ENCODE measurements at places on chromosomes 3 and 15. TPM values are rescaled to one million over a fixed set of nuclear protein-coding genes. Genes with fewer than 3 reads are reported as not detected.
A peak's percentile ranks its signal among the peaks of the same experiment; 100 is the strongest.

DNA sequence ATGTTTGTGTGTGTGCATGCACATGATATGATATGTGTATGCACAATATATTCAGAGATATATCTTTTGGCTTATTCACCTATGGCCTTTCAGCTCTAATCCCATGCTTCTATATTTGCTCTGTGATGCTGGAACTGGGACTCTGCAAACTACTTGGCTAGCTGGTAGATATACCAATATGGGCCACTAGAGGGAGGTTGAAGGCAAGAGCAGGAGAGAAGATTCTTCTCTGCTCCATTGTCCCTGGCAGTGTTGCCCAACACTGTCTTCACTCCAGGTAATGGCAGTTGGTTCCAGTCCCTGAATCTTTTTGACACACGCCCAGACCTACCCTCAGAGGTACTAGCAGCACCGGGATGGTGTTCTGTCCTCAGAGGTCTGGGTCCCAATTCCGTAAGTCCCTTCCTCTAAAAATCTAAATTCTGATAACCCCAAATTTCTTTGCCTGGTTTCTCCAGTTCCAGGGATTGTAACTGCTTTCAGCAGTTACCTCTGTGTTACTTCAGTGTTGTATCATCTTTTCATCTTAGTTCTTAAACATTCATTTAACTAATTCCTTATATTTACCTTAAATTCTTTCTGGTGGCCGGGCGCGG, 44.7 kb downstream of the GTPBP8 start:
- DNase-seq = no peak

DNA sequence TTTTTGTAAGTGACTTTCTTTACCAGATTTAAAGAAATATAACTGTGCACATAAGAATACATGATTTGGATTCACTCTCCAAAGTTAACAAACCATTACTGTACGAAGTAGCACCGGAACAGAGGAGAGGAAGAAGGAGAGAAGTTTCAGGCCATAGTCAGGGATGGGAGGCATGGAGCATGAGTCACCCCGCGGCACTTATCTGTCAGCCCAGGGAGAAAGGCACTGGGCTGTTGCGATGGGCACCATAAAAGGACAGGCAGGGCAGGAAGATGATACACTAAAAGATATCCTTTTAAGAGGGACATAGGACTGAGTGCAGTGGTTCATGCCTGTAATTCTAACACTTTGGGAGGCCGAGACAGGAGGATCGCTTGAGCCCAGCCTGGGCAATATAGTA, 37.0 kb downstream of the TTC23 start:
- DNase-seq = no peak

GRCh38 chr15:55784286-55784685, 41.3 kb upstream of the PRTG start:
- DNase-seq = no peak

SERINC4 gene
- not detected for total RNA-seq

DNA sequence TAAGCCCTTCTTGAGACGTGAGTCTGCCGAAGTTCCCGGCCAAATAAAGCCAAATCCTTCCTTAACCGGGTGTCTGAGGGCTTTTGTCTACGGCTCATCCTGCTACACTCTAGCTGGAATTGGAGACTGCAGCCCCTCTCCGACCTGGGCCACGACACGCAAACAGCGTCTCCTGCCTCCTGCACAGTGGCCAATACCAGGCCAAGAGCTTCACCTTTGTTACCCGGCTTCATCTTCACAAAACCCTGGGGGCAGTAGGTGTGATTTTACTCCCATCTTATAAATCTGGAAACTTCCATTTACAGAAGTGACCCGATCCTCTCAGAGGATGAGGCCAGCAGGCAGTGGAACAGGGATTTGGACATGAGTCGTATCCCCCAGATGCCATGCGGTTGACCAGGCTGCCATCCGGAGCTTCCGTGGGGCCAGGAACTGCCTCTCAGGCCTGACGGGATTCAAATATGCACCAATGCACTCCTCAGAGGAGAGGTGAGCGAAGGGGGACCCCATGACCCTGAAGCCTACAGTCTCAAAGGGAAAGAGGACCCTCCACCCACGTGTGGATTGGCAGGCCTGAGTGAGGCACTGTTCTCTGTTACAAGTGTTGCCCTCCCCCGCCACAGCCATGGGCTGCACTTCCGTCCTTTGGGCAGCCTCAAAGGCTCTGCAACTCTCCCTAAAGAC, 53.2 kb upstream of the KLF13 start:
- DNase-seq = peak; percentile 32

DNA sequence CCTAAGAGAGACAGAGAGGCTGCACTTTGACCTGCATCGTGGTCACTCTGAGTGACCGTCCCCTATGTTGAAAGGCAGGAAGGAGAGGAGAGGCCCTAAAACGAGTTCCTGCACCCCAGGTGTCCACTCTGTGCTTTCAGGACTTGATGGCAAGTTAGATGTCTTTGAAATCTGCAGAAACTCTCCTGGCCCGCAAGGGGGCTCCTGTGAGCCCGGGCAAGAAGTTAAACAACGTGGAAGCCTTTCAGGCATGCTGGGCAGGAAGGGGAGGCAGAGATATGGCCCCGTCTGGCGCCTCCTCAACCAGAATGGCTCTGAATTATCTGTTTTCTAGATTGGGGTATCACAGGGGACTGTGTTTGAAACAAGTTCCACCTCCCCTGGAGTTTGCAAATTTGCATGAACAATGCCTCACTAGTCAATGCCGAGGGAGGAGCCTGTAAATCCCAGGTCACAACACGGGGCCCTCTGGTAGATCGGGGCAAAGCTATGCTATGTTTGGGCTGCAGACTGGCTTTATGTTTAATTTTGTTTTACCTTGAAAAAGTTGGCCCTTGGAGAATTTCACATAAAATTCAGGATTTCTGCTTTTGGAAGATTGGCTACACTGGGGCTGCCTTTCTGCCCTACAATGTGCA, 9.8 kb downstream of the CTXND1 start:
- DNase-seq = no peak

ITIH1 gene
- not detected for total RNA-seq

GRCh38 chr3:63343674-63344073, 65.6 kb downstream of the SYNPR start:
- DNase-seq = peak; percentile 48

- DNase-seq = peak; percentile 62
These were observed 93.2 kb downstream of the TMEM212 start for GRCh38 chr3:171936191-171936841.

DNA sequence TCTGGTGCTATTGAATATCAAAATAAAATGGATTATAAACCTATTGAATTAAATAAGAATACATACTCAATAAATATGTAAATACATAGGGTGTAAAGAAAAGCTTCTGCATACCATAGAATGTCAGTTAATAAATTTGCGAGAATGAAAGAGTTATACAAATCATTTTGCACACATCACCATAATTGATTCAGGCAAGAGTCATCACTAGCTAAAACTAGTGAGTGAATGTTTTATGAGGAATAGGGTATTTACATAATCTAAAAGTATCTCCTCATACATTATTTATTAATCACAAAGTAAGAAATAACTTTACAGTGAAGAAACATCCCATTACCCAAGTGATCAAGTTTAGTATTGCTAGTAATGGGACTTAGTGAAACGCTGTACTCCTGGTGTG, 13.6 kb downstream of the EXOG start:
- DNase-seq = no peak

- no peak for DNase-seq
These were observed 208.8 kb downstream of the ADAMTS17 start for GRCh38 chr15:100133001-100133400.

DNA sequence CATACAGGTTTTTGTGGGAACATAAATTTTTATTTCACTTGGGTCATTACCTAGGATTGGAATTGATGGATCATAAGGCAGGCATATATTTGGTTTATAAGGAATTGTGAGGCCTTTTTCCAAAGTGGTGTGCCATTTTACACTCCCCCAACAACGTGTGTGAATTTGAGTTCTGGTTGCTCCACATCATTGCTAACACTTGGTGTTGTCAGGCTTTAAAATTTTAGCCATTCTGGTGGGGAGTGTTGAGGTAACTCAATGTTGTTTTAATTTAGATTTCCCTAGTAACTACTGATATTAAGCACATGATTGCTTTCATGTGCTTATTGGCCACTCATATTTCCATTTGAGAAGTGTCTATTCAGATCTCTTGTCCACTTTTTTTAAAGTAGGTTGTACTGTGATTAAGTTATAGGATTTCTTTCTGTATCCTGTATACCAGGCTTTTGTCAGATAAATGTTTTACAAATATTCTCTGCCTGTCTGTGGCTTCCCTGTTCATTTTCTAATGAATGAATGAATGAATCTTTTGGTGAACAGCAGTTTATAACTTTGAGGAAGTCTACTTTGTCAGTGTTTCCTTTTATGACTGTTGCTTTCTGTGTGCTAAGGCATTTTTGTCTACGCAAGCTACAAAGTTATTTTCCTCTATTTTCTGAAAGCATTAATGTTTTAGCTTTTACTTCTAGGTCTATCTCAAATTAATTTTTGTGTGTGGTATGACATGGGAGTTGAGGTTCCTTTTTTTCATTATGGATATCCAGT, 17.9 kb upstream of the NR2C2 start:
- DNase-seq = no peak

DNA sequence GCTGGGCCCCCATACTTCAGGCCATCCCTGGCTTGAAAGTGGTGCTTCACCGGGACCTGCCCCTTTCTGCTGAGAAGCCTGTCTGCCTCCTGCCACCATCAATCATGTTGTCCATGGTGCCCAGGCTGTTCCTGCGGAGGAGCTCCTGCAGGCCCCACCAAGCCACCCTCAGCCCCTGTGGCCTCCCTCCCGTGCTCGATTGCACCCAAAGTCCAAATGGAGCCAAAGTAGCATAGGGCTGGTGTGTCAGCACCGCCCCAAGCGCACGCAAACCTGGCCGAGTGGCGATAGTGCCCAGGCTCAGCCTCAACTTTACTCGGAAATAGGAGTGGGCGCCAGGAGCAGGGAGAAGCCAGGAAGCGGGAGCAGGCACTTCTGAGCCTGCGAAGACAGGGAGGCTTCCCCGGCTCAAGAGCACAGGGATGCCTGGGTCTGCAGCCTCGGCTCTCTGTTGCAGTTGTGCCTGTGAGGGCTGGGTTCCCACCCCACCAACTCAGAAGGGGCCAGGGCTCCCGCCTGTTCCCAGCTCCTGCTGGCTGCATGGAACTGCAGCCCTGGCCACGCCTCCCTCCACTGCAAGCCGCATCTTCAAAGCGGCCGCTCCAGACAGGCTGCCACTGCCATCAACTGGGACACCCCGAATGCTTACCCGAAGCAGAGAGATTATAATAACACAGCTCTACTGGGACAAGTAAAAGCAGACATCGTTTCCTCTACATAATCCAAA, 203.0 kb downstream of the ARRDC4 start:
- no peak for DNase-seq

- DNase-seq = peak; percentile 23
These were observed 16.8 kb downstream of the PLXNB1 start for GRCh38 chr3:48413086-48413485.

MYL3 gene
- total RNA-seq = 2.0 TPM

- peak; percentile 76 for DNase-seq
These were observed 43.8 kb upstream of the UACA start for GRCh38 chr15:70806992-70807712.

DNA sequence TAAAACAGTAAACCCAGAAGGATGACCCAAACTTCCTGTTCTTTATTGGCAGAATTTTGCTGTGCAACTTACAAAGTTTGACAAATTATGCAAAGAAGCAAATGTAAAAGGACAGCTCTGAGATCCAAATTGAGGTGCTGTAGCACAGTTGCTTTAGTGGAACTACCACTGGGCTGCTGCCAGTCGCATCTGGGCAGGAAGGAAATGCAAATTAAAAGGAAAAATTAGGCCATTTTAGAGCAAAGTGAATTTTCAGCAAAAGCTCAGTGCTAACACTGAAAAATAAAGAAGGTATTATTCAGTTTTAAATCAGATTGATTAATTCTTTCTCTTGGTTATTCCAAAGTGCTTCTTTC, 104.5 kb downstream of the ZMAT3 start:
- no peak for DNase-seq

DNA sequence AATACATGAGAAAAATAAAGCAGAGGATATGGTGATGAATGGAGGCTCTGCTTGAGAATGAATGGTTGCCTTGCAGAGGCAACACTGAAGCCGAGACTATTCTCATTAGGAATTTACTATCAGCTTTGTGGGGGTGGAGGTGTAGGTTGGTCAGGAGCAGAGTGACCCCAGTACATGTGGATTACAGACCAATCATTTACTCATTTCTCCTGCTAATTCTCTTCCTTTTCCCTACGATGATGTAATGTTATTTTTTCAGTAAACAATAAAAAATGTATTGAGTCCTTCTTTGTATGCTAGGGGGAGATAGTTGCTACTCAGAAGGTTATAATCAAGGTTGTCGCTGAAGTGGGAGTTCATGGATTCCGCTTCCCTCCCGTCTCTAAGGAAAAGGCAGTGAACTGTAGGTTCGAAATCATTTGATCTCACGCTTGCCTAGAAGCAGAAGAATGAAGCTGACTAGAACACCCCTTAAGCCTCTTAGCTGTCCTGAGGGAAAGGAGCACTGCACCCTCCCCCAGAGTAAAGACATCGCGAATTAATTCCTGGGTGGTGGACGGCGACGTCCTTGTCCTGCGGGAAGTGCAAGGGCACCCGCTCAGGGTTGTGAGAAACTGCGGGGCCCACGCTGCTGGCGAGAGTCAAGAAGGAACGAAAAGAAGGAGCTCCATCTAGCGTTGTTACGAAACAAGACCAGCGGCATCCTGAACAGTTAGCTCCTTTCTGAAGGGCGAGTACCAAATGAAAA, 213.2 kb upstream of the PFN2 start:
- DNase-seq = peak; percentile 62

DNA sequence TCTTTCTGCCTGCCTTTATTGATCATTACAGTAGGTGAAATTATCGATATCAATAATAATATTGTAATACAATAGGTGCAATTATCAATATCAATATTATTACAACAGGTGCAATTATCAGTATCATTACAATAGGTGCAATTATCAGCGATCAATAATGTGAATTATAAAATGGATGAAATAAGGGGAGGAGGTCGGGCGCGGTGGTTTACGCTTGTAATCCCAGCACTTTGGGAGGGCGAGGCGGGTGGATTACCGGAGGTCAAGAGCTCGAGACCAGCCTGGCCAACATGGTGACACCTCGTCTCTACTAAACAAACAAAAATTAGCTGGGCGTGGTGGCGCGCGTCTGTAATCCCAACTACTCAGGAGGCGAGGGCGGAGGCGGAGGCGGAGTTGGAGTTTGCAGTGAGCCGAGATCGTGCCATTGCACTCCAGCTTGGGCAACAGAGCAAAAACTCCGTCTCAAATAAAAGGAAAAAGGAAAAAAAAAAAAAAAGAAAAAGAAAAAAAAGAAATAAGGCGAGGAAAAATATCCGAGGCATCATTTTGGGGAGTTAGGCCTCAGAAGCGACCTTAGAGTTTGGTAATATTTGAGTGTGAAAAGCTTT, 611 bp upstream of the BNIP2 start:
- DNase-seq = peak; percentile 96

GRCh38 chr15:85756411-85757072, 38.2 kb downstream of the KLHL25 start:
- no peak for DNase-seq
